ENCODE measurements at places on chromosomes 12 and 14.

GRCh38 chr14:75060420-75060819, 3.4 kb downstream of the ACYP1 start:
- DNase-seq = no peak

- DNase-seq = no peak
Observed at GRCh38 chr14:102499401-102500157, 10.0 kb downstream of the ANKRD9 start.

- DNase-seq = no peak
Observed at GRCh38 chr14:88910386-88910785, 85.9 kb downstream of the TTC8 start.

DNA sequence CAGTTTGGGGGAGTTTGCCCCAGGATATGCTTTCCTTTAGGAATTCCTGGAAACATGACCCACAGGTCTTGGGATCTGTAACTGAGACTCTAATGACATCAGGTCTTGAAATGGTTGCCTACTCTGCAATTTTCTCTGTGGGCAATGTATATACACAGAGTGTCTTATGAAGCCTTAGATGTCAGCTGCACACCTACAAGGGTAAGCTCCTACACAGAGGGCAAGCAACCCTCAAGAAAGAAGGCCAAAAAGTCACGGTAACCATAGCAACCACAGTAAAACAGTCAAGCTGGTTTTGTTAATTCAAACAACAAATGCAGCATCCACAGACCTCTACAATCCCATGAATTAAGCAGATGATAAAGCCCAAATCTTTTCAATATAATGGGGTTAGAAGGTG, 293.0 kb downstream of the SSPN start:
- DNase-seq = no peak

DNA sequence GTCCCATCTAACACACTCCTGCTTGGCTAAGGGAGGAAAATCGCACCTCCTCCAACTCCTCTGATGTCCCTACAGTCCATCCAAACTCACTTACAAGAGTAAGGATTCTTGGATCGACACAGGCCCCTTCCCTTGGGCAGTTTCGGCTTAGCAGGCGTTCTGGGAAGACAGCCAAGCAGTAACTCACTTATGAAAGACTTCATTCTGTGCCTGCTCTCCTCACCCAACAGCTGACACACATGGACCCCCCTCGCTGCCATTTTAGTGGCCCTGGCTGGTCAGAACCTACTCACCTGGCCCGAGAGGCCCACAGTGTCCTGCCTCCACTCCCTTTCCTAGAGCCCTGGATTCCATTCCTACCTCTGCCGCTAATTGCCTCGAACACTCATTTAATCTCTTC, 52.3 kb upstream of the BCL2L14 start:
- DNase-seq = no peak

- peak; percentile 43 for DNase-seq
Observed at GRCh38 chr12:3139760-3140159, 62.6 kb downstream of the TSPAN9 start.

GRCh38 chr12:24815114-24815423, 133.8 kb downstream of the BCAT1 start:
- DNase-seq = no peak

- no peak for DNase-seq
Observed at GRCh38 chr14:95155045-95155444, 2.3 kb downstream of the DICER1 start.

DNA sequence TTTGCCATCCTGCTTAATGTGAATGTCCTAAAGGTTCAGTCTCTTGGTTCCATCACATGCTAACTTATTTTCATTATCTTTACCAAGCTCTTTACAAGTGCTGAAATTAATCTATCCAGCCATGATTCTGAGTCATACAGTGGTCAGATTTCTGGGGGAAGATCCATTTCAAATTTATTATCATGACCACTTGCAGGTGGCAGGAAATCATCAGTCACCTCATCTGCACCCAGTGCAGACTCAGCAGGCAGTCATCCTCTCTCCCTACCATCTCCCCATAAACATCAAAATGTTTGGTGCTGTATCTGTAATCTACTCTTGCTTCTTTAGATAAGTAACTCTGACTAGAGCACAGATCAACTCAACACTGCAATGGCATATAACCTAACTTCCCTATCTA, 23.5 kb downstream of the ATG14 start:
- DNase-seq = no peak

- no peak for DNase-seq
Observed at GRCh38 chr14:34179727-34180126, 228.9 kb upstream of the EGLN3 start.

- DNase-seq = no peak
Observed at GRCh38 chr14:60212503-60213371, 36.3 kb upstream of the PPM1A start.

DNA sequence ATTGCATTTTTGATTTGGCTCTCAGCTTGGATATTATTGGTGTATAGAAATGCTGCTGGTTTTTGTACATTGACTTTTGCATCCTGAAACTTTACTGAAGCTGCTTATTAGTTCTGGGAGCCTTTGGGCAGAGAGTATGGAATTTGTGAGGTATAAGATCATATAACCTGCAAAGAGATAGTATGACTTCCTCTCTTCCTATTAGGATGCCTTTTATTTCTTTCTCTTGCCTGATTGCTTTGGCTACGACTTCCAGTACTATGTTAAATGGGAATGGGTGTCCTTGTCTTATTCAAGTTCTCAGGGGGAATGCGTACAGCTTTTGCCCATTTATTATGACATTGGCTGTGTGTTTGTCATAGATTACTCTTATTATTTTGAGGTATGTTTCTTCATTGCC, 23.5 kb downstream of the SCFD1 start:
- DNase-seq = no peak

DNA sequence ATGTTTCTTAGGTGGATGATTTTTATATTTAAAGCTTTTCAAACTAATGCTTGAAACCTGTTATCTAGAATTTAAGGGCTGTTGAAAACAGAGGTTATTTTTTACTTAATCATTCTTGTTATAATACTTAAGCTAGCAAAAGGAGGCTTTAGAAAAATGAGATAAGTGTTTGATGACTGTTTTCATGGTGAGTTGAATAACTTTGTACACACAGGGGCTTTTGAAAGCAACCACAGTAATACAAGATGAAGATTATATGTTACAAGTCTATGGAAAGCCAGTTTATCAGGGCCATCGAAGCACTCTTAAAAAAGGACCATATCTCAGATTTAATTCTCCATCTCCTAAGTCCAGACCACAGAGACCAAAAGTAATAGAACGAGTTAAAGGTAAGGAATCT, 33.3 kb downstream of the KIAA0586 start:
- no peak for DNase-seq

GRCh38 chr14:68949601-68949965, 29.5 kb downstream of the ACTN1 start:
- DNase-seq = no peak

GRCh38 chr14:60506985-60507829, 1.7 kb upstream of the SIX6 start:
- no peak for DNase-seq

DNA sequence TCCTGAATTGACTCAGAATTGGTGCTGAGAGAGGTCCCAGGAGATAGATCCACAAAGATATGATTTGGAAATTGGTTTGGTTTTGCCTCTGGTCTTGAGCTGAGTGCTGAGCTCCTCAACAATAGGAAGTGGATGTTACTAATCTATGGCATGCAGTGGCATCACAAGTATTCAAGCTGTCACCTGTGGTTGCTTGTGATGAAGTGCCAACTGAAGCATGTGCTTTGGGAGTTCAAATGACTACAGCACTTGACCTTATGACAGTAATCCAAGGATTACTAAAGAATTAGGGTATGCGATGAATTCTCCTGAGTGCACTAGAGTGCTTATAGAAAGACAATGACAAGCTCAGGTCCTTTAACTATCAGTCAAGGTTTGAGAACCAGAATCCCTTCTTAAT, 406.2 kb downstream of the NOVA1 start:
- DNase-seq = no peak

DNA sequence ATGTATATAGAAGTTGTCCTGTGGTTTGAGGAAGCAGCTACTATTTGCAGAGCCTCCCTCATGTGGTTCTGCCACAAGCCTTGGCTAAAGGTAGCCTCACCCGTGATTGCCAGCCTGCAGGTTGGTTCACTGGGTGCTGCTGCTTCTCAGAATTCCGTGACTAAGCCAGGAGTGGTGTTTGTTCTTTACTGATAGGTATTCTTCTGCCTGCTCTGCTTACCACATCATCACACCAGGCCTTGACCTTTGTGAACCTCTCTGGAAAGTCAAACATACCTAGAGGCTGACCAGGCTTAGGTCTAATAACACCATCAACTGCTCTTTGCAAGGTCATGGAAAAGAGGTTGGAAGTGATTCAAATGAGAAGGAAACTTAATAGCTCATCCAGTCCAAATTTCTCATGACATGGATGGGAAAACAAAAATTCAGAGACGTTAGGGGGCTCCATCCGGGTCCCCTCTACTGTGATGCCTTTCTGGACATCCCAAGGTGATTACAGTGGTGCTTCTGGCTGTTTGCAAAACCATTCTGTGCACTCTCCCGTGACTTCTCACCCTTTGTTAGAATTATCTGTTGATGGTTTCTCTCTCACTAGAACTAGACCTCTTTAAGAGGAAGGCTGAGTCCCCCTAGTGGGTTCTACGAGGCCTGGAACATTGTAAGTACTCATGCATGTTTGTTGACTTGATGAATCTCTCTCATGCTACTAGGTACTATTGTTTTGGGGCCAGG, 8.5 kb upstream of the SOCS2 start:
- DNase-seq = no peak

GRCh38 chr12:78248321-78248720, 417.6 kb downstream of the NAV3 start:
- DNase-seq = no peak

DNA sequence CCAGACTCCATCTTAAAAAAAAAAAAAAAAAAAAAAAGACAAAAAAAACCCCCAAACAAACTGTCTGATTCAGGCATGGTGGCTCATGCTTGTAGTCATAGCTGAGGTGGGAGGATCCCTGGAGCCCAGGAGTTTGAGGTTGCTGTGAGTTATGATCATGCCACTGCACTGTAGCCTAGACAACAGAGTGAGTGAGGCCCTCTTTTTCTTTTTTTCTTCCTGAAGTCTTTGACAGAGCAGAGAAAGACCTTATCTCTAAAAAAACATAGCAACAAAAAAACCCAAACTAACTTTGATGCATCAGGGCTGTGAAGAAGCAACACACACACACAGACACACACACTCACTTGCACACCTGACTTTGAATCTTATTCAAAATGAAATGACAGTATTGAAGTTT, 7.7 kb upstream of the AMN1 start:
- DNase-seq = peak; percentile 85

- DNase-seq = no peak
Observed at GRCh38 chr12:132262256-132263060, 66.9 kb downstream of the GALNT9 start.

DNA sequence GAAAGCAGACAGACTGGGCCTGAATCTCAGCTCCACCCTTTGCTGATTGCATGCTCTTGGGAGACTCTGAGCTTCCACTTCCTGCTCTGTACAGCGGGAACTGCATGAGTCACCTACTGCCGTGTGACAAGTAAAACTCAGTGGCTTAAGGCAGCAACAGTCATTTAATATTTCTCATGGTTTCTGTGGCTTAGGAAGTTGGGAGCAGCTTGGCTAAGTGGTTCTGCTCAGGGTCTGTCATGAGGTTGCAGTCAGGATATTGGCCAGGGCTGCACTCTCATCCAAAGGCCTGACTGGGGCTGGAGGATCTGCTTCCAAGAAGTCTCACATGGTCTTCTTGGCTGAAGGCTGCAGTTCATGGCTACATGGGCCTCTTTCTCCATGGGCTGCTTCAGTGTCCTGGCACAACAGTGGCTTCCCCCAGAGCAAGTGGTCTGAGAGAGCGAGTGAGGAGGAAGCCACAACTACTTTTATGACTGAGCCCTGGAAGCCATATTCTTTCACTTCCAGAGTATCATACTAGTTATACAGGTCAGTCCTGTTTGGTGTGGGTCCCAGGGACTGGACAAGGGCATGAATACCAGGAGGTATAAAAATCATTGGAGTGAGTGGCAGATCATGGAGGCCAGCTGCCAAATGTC, 49.7 kb downstream of the FAM222A start:
- DNase-seq = no peak

GRCh38 chr12:104314242-104314614, 10.7 kb downstream of the EID3 start:
- DNase-seq = no peak

GRCh38 chr12:118685983-118686607, 295.2 kb upstream of the SRRM4 start:
- DNase-seq = no peak

GRCh38 chr12:118034429-118035189, 18.1 kb downstream of the RFC5 start:
- DNase-seq = no peak

GRCh38 chr14:31251028-31251958, 43.7 kb upstream of the HECTD1 start:
- no peak for DNase-seq

- DNase-seq = no peak
Observed at GRCh38 chr12:108722463-108722862, 8.9 kb downstream of the CORO1C start.

DNA sequence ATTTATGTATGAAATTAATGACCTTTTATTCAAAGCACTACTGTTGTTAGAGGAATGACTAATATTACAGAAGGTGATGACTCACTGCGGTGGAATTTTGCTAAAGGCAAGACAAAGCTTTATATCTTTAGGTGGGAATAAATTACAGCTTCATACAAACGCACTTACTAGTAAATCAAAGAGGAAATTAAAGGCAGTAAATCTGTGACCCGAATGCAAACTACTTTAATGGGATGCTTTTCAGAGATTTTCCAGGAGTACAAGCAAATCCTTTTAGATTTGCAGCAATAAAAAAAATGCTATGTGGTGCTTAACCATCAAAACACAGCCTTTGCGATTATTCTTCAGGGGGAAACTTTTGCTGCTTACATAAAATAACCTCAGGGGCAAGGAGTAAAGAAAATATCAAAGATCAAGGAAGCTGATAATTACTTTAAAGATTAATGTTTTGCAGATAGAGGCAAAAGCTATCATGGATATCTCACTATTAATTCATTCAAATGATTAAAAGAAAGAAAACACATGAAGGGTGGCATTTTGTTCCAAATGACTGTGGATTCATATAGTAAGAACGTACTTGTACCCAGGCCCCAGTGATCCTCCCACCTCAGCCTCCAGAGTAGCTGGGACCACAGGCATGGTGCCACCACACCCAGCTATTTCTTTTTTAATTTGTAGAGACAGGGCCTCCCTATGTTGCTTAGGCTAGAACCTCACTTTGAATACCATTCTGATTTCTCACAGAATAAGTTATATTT, 98.9 kb downstream of the DENND5B start:
- no peak for DNase-seq

- no peak for DNase-seq
Observed at GRCh38 chr12:103821773-103822172, 19.3 kb downstream of the NT5DC3 start.

GRCh38 chr12:93234641-93235040, 143.1 kb upstream of the NUDT4 start:
- DNase-seq = no peak

GRCh38 chr14:104705340-104706047, 16.1 kb downstream of the INF2 start:
- no peak for DNase-seq

GRCh38 chr12:510071-510825, 50.5 kb downstream of the B4GALNT3 start:
- DNase-seq = no peak

- DNase-seq = no peak
Observed at GRCh38 chr14:104461676-104462449, 117.7 kb upstream of the C14orf180 start.

- DNase-seq = no peak
Observed at GRCh38 chr14:59691266-59691665, 114.7 kb upstream of the CCDC175 start.

GRCh38 chr12:14841761-14842160, 1.6 kb downstream of the ART4 start:
- DNase-seq = no peak

Measured in naive thymus-derived CD8-positive, alpha-beta T cell (primary cell).